NCI-H1105 treated with DMSO at 0.1 percent for 48 hours (cell line): ENCODE measurements at places on chromosomes 12 and 14.

DNA sequence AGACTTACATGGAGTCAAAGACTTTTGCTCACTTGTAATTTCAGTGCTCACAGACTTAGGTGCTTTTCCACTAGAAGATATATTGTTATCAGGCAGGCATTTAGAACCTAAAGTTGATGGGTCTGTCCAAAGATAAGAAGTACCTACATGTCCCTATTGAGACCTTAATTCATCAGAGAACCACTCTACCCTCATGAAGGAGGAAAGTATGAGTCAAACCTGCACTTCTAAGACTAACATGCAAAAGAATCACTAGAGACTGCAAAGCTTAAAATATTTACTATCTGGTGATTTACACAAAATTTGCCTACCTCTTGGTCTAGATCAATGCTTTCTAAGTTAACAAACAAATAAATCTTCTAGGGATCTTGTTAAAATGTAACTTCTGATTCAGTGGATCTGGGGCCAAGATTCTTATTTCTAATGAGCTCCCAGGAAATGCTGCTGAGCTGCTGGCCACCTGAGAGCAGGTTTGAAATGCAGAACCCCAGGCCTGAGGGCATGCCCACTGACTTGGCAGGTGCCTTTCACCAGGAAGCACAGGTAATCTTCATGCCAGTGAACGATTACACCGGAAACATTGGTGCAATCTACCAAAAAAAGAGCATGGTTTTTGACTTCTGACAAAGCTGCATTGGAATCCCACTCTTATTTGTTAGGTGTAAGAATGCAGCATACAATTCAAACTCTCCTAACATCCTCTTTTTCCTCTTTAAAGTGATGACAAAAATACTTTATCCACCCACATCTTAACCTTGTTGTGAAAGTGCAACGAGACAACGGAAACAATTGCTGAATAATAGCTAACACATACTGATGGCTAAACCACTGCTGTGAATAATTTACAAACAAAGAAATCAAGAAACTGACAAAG is 214.2 kb downstream of the ADAMTS20 start:
- no peak for DNase-seq

DNA sequence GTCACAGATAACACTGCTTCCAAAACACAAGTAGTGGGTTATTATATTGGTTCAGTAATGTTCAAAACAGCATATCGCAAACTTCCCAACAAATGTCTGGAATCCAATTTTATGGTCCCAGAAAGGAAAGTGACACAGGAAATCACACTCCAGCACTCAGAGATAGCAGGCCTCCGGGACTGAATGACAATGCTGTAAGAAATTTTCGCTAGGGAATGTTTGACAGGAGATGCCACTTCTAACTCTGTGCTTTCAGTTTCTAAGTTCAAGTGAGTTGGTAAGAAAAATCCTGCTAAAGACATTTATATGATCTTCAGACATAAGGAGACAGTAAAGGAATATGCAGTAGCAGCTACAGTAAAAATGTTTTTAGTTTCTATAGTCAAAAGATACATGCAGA is 93.2 kb downstream of the SLC2A13 start:
- DNase-seq, result no peak

GRCh38 chr12:7093486-7093885 is 1.2 kb upstream of the C1R start:
- no peak for DNase-seq

GRCh38 chr12:75317784-75318183 is 12.3 kb downstream of the CAPS2 start:
- no peak for DNase-seq

DNA sequence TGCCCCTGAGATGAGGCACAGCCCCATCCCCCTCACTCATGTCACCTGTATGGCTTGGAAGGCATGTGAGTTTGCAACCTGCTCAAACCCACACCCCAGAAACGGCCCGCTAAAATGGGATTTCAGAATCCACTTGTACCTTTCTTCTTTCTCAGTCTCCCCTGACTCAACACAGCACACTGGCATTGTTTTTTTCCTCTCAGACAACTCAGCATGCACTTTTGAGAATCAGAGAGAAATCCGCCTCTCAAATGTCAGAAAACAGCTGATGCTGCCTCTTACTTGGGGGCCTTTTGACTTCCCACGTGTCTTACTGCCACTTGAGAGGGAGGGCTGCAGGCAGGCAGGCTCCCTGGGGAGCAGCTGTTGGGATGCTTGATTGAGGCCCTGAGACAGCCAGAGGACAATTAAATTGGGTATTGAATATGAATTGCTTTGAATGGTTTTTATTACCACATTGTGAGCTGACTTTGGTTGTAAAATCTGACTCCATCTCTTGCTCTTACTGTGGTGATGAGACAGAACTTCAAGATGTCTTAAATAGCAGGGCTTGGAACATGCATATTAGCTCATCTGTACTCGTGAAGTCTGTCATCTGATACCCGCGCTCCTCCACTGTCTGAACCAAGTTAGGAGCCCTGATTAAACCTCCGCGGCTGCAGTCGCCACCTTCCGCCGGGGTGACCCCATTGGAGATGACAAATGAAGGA is 96.6 kb downstream of the APAF1 start:
- DNase-seq, result peak; percentile 82

DNA sequence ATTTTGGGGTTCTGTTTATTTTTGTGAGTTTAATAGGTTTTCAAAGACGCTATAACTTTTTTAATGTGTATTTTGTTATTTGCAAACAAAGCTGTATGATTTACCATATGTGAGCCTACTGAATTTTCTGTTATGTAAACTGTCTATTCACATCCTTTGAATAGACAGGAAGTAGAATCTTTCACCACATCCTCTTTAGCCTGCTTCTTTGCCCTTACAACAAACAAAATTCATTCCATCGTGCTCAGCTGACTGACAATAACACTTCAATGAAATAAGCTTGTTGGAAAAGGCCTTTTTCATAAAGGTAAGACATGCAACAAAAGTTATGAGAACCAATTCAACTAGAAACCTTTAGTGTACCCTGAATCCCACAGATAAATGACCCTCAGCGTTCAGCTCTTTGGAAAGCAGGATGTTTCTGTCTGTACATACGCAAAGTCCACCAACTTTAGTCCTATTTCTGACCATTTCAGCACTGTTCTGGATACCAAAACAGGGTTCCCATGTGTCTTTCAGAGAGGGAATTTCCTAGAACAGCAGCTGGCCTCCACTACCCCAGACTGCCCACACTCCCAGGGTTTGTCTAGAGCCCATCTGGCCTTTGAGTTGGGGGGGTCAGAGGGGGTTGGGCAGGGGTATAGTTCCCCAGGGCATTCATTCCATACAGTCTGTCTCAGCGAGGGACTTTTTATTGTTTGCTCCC is 71.3 kb downstream of the DUSP6 start:
- DNase-seq, result no peak

DNA sequence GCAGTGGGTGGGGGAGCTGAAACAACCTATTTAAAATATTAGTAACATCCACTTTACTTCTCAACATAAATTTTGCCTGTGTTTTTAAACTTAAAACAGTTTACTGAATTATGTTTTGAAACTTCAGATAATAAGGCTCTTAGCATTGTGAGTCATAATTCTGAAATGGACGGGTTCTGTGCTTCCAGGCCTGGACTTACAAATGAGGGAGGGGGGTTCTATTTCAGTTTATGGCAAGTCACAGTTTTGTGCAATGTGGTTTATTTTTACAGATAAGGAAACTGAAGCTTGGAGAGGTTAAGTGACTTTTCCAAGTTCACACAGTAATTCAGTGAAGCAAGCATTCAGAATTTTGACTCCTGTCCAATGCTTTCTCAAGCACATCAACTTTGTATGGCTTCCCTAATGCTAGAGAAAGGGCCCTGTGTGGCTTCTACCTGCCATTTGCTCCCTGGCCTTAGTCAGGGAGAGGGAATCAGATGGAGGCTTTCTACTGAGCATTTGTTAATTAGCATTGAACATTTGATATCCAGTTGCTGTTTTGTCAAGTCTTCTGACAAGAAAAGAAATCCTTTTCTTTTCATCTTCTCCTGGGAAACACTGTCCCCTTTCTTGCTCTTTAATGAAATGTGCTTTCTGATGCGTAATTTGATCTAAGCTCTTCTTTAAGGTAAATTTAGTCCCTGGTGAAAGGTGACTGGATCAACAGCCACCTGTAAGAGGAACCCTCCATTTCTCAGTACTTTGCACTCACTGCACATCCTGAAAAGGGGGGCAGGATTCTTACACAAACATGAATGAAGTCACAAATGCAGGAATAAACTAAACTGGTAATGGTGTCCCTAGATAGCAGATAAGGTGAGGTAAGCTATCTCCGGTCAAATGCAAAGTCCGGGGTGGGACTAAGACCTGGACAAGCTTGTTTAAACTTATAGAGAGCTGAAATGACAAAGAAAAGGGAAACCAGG is 2.5 kb upstream of the SALL2 start:
- no peak for DNase-seq

DNA sequence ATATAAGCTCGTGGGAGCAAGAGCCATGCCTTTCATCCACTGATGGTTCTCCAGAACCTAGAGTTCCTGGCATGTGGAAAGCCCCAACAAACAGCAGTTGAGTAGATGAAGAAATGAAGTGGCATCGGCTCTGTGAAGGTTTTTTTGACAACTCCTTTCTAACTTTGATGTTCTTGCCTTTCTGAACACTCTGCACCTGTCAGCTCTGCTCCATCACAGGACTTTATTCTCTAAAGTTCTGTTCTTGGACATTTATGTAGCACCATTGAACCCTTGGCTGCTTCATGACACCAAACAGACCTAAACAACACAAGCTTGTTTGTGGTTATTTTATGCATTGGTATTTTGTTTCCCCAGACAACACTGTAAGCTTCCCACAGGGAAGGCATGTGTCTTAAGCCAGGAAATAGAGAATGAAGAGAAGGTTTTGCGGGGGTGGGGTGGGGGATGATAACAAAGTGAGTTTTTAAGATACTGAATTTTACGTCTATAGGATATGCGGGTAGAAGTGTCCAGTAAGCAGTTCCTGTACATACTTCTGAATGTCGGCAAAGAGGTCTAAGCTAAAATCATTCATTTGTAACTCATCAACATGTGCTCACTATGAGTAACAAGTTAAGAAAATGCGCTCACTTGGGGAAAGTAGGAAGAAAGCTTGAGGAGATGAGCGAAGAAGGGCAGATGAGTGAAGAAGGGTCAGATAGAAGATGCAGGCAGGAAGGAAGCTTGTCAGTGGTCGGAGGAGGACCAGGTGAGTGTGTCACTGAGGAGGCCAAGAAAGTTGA is 146.0 kb upstream of the PLEKHG7 start:
- no peak for DNase-seq

DNA sequence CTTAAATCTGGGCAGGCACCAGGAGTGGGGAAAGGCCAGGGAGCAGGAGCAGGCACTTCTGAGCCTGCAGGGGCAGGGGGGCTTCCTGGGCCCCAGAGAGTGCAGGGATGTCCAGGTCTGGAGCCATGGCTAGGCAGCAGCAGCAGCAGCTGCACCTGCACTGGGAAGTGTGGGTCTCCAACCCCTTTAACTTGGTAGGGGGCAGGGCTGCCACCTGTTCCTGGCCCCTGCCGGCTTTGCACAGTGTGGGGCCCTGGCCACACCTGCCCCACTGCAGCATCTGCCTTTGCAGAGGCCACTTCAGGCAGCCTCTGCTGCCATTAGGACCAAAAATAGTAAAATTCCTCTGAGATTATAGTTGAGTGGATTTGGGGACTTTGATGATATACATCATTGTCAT is 138.5 kb downstream of the SLC16A7 start:
- no peak for DNase-seq

DNA sequence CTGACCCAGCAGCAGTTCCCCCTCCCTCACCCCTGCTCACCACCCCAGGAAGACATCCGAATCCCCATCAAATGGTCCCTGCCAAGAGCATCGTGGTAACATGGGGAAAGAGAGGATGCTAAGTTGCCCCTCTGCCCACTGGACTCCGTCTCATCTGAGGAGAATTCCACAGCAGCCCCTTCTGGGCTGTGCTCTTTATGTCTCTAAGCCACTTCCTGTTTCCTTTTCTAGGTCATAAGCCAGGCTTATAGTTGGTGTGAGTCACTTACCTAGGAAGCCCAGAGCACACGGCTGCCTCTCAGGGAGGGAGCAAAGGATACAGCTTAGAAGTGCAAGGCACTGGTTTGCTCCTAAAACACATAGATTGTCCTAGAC is 76.0 kb downstream of the VCPKMT start:
- DNase-seq, result no peak

DNA sequence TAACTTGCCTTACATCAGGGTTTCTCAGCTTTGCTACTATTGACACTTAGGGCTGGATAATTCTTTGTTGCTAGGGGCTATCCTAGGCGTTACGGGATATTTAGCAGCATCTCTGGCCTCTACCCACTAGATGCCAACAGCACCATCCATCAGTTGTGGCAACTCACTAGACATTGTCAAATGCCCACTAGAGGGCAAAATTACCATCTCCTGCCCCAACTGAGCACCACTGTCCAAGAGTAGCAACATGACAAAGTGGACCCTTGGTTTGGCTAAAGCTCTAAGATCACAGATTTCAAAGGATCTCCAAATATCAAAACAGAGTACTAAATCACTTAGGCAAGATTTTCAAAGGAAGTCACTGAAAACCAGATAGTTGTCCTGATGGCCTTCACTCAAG is 251.7 kb upstream of the TBX3 start:
- no peak for DNase-seq

DNA sequence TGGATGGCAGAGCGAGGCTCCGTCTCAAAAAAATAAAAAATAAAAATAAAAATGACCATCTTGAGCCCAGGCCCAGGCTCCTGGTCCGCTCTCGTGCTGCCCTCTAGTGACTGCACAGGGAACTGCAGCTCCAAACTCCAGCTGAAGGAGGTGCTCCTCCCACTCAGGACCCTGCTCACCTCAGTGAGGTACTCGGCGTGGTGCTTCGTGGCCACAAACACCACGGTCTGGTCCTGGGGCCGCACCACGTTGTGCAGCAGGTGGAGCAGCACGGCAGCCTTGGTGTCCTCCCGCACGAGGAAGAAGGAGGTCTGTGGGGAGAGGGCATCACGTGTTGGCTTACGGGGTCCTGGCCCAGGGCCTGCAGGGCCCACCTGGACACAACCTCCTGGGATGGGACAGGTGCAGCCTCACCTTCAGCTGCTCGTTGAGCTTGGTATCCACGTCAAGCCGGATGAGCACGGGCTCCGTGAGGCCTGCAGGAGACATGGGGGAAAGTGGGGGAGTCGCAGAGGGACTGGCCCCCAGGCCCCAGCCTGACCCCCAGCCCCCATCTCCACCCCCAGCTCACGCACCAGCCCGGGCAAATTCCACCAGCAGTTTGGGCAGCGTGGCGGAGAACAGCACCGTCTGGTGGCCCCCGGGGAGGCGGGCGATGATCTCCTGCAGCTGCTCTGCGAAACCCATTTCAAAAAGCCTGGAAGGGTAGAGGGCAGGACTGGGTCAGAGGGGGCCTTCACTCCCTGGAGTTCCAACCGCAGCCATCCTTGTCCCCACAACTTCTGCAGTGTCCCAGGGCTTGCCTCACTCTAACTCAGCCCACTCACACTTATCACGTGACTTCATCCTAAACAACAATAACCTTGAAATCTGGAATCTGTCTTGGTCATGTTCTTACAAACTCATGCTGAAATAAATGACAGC is 10.6 kb downstream of the DDX54 start:
- peak; percentile 27 for DNase-seq

GRCh38 chr14:104966981-104967385 is 11.2 kb downstream of the AHNAK2 start:
- DNase-seq, result no peak
